ENCODE measurements at places on chromosomes 4 and X.
A peak's percentile ranks its signal among the peaks of the same experiment; 100 is the strongest.

GRCh38 chrX:153944140-153944799, at the start of gene RENBP:
Gene RENBP (minus strand): TSS chrX:153944643. CDS start chrX:153944610, 33 bp downstream.
- peak; percentile 62 for DNase-seq

DNA sequence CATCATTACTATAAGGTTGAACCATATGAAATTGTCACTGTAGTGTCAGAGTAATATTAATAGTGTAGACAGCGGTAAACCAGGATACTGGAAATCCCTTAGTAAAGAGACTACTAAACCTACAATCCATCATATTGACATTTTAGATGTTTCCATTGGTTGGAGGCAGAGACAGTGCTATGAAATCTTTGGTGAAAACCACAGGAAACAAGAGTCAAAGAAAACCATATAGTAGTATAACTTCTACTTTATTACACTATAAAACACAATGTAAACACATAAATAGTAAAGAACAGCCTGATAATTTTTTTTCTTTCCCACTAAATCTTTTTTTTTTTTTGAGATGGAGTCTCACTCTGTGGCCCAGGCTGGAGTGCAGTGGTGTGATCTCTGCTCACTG, 15.9 kb downstream of the RELL1 start:
- no peak for DNase-seq

DNA sequence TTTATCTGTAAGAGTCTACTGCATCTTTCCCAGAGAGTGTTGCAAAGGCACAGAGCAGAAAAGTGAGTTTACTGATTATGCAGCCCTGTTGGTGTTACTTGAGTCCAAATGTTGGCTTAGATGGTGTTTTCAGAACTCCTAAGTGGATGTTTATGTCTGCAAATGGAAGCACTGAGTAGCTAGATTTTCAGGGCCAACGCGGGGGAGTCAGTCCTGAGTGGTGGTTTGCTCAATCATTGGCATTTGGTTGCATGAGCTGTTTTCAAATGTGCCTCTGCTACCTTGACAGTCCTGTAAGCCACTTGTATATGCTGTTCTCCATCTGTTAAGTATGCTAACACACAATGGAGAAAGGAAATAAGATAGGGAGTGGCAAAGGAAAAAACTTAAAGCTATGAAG, 45.4 kb downstream of the MAMLD1 start:
- no peak for DNase-seq

DNA sequence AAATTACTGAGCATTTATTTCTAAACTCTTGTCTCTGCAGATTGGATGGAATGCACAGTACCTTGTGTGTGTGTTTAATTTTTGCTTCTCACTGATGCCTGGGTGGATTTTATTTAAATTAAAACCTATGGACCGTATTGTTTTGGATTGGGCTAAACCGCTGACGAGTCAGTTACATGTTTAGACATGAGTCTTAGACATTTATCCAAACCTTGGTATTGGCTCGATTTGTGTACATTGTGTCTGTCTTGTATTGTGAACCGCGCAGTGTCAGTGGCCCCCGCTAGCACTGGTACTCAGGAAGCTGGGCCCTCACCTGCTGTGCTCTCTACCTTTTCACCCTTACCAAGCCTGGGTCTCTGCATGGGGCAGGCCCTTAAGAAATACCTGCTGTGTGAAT, 40.8 kb upstream of the TADA2B start:
- DNase-seq: no peak

DNA sequence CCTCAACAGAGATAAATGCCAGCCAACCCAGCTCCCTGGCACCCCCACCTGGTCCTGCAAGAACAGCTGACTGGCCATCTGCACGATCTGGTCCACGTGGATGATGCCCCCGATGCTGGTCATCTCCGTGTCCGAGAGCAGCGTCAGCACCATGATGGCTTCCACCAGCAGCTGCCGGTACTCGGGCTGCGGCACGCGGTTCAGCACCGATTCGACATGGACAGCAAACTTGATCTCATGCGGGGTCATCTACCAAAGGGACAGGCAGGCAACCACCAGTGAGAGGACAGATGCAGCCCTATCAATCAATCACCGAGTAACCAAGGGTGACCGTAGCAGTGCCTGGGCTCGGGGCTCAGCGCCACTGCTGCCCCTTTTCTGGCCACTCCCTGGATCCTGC, 89.8 kb downstream of the PHKA2 start:
- DNase-seq: no peak

DNA sequence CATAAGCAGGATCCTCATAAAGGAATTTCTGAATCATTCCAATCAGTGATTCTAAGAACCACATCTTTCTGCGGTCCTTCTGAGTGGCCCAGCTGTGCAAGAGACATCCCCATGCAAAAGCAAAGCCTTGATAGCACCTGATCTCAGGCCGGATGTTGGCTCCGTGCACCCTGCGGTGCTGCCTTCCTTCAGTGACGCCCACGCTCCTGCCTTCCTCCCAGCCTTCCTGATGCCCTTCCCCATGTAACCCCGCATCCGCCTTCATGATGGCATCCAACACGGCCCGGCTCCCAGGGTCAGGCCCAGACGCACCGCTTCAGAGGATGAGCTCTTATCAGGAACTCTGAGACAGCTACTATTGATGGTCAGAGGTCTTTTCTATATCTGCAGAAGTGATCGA, 20.4 kb upstream of the CYP4V2 start:
- no peak for DNase-seq

All from DND-41 (cell line).